Stimulated activated CD4-positive, alpha-beta T cell treated with anti-CD3 and anti-CD28 coated beads, Interleukin-2, amount 100 ng/mL, for 48 hours (primary cell): ENCODE measurements at places on chromosomes 11 and 22.
A peak's percentile ranks its signal among the peaks of the same experiment; 100 is the strongest.

DNA sequence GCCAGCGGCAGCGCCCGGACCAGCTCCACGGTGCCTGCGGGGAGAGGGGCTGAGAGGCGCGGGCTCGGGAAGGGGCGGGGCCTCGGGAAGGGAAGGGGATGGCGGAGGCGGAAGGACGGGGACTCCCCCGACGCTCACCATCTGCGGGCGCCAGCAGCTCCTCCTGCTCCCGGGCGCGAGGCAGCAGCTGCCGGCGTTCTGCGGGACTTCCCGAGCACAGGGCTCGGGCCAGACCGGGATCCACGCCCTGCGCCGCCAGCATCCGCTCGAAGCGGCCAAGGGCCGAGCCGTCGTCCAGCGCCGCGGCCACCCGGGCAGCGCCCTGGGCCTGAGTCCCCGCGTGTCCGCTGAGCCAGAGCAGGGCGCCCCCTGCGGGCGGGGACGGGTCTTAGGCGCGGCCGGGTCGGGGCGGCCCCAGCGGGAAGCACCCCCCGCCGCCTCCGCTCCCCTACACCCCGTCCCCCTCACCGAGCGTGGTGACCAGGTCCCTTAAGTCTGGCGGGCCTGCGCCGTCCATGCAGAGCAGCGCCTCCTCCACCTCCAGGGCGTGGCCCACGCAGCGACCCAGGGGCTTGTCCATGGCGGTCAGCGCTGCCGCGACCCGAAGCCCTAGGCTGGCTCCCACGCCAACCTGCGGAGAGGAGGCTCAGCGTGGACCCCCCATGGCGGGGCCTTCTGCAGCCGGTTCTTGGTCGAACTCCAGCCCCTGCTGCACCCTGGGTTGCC lies 873 bp upstream of the SCO2 start:
- DNase-seq, result peak; percentile 78

DNA sequence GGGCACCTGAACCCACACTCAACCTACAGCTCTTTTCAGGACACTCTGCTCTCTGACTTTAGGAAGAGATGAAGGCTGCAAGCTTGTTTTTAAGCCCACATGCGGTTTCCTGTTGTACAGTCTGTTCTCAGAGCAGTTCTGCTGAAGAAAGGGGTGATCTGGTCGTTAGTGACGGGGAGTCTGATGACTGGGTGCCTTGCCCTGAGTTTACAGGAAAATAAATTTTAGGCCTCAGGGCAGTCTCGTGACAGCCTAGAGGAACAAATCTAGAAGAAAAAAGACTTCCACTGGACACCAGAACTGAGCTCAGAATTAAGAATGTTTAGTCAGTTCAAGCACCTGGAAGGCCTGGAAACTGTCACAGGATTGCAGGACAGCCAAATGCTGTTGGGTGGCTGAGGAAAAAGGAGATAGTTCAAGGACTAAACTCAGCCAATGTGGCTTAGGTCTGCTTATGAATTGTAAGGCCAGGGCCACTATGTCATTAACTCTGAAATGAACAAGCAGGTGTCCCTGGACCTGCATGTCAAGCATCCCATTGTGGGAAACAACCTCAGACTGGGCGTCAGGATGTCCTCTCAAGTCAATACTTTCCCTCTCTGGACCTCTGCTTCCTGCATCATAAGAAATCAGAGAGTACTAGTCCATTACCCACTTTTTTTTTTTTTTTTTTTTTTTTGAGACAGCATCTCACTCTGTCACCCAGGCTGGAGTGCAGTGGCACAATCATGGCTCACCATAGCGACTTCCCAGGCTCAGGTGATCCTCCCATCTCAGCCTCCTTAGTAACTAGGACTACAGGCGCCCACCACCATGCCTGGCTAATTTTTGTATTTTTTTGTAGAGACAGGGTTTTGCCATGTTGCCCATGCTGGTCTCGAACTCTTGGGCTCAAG lies 5.7 kb downstream of the PIK3IP1 start:
- DNase-seq, result no peak

- no peak for DNase-seq
These were observed 256.4 kb upstream of the SESN3 start for GRCh38 chr11:95487391-95487790.

- DNase-seq, result no peak
These were observed 47.0 kb downstream of the YAP1 start for GRCh38 chr11:102157219-102157618.

DNA sequence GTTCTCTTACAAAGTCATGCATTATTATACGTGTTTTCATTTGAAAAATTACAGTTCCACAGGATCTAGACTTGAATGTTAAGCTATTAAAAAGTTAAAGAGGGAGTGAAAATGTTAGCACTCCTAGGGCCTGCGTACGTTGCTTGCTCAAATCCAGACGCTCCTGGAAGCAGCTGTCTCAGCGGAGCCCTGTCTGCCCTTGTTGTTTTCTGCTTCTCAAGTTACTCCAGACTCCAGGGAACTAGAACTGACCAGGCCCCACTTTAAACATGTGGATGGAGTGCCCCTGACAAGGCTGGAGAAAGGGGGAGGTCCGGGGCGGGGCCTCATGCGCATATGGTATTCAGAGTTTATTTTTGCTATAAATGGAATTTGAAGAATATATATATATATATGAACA lies 9.6 kb downstream of the PARVB start:
- DNase-seq, result no peak

- DNase-seq, result no peak
These were observed 66.8 kb downstream of the PRR5L start for GRCh38 chr11:36362902-36363301.

DNA sequence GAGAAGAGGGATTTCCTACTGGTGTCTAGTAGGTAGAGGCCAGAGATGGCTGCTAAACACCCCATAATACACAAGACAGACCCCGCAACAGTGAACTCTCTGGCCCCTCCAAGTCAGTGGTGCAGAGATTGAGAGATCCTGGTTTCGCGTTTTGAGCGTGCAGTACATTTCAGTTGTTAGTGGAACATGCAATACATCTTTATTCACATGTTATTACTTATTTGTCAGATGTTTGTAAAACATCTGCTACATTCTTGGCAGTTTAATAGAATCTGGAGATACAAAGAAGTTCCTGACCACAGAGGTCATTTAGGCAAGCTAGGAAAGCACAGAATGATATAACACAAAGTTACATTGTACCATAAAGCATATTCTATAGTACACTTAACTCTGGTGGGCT lies 41.5 kb downstream of the ST3GAL4 start:
- DNase-seq, result no peak

GRCh38 chr22:33864723-33865130 lies 55.5 kb downstream of the LARGE1 start:
- DNase-seq, result no peak

DNA sequence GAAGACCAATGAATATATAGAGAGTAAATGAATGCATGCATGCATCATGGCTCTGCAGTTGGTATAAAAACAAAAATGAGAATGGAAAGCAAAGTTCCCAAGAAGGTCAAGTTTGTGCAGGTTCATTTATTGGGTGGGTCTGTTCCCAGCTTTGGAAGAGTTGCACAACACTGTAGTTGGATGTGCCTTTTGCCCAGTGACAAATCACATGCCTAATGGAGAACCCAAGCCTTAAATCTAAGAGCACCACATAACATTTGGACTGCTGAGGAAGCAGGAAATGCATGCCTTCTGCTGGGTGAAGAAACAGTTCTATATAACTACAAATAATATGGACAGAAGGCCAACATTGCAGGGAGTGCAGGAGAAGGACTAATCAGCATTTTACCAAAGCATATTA lies 30.6 kb downstream of the PRCP start:
- DNase-seq, result no peak

- DNase-seq, result no peak
These were observed 47.0 kb upstream of the ALKBH3 start for GRCh38 chr11:43833657-43834073.

DNA sequence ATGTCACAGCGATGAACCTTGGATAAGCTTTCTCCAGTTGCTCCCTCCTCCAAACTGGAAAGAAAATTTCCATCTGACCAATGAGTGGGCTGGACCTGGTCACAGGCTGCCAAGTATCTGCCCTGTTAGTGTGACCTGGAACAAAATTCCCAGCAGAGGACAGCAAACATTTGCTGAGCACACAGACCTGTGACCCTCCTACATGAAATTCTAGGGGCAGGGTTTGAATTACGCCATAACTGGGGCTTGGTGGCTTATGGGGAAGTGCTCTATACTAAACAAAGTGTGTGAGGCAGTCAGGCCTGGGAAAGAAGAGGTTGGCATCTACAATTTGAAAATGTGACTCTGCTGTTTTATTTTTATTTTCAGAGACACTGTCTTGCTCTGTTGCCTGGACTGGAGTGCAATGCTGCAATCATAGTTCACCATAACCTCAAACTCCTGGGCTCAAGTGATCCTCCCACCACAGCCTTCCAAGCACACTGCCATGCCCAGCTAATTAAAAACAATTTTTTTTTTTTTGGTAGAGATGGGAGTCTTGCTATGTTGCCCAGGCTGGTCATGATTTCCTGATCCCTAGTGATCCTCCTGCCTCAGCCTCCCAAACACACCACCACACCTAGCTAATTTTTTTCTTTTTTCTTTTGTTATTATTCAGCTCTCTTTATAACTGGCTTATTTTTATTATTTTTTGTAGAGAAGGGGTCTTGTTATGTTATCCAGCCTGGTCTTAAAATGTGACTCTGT lies 13.6 kb upstream of the XBP1 start:
- DNase-seq, result no peak

DNA sequence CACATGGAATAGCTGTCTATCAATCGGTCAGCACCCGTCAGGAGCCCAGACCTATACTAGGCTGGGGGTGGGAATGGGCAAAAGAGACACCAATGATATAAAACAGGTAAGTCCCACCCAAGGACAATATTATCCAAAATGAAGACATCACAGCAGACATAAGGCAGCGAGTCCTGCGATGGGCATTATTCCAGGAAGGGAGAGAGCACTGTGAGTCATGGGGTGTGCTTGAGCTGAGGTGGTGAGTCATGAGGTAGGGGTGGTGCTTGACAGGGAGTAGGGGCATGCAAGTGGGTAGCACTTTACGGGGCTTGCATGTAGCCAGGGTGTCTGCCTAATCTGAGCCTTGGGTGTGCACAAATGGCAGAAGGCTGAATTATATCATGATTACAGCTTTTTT lies 605.0 kb upstream of the CADM1 start:
- no peak for DNase-seq

DNA sequence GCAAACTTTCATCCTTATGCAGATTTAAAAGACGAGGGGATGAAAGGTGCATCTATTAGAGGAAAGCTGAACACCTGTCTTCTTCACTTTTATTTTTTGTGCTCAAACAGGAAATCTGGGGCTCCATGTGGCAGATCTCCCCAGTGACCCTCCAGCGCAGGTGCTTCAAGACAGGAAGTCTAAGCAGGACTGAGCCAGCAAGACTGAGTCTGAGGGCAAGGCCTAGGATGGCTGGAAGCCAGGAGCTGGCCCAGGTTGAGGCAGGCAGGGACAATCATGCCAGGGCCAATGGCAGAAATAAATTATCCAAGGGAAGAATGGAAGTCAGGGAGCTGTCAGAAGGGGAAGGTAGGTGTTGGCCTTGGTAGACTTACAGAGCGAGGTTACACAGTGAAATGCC lies 101.1 kb upstream of the SPON1 start:
- no peak for DNase-seq

GRCh38 chr11:95373241-95373640 lies 142.2 kb upstream of the SESN3 start:
- no peak for DNase-seq

GRCh38 chr11:64048042-64048854 lies 12.5 kb downstream of the FLRT1 start:
- DNase-seq, result no peak

DNA sequence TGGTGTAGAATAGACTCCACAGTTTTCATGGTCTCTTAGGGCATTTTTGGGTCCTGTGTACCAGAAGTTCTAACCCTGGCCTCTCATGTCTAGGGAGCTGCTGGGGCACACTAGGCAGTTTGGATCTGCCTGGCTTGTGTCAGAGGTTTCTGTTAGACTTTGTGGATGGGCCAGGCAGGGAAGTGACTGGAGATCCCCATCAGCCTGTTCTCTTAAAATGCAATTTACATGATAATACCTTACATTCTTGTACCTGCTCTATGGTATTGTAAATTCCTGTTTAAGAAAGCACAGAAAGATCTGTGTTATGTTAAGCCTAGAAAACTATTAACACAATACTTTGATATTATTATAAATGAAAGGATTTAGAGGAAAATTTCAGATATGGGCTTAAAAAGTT lies 104.0 kb downstream of the ARHGAP42 start:
- no peak for DNase-seq

DNA sequence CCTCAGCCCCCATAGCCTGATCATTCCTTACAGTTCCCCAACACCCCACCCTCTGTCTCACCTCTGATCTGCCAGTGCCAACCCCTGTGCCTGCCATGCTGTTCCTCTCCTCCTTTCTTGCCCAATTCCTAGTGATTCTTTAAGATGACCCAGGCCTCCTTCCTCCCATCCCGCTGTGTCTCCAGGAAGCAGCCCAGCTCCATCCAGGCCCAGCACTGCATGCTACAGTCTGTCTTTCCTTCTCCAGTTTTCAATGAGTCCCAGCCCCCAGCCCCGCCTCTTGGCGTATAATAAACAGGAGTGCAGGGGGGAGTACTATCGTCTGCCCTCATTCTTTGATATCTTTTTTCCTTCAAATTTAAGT lies 12.3 kb downstream of the LTBP3 start:
- no peak for DNase-seq

DNA sequence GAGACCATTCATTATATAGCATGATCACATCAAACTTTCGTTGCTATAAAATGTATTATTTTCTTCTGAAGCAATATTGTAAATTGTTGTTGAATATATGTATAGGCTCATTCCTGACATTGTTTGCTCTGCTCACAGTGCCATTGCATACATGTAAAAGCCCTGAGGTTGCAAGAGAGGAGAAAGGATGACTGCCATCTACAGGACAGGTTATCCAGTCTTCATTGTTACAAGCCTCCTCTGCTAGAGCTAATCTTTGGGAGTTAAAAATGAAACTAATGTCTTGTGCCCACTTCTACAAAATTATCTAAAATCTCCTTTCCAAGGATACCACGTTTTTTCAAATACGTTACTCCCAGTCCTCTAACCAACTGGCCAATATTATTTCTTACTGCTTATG lies 16.4 kb upstream of the OR5AL1 start:
- DNase-seq, result no peak

DNA sequence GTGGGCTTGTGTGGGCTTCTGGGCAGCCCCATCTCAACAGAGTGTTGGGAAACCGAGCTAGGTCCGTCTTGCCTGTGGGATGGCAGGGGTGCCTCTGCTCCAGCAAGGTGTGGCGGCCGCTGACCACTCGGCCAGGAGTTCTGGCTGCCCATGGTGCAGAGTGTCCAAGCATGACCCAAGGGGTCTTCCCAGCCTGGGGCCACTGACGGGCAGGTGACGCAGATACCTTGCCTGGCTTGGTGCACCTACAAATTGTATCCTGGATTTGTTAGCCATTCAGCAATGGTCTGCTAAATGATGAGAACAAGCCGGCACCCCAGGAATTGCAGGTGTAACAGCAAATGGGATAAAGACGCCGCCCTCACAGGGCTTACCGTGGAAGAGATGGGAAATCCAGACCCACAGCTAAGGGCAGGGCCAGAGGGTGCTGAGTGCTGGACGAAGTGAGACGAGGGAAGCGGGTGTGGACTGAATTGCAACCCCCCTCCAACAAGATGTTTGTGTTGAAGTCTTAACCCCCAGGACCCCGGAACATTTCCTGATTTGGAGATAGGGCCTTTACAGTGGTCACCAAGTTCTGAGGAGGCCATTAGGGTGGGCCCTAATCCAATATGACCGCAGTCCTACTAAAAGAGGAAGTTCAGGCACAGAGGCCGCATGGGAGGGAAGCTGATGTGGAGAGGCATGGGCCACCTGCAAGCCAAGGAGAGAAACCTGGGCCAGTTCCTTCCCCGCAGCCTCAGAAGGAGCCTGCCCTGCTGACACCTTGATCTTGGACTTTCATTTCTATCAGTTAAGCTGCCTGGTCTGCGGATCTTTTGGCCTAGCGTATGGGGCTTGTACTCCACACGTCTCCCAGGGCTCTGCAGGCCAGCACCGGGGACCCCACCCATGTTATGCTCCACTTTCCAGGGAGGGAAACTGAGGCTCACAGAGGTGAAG lies 45.2 kb upstream of the LINC01488 start:
- no peak for DNase-seq
